SJSA1 (cell line): ENCODE measurements at places on chromosomes 1 and 21. TPM values are rescaled to one million over a fixed set of nuclear protein-coding genes. Genes with fewer than 3 reads are reported as not detected.

DNA sequence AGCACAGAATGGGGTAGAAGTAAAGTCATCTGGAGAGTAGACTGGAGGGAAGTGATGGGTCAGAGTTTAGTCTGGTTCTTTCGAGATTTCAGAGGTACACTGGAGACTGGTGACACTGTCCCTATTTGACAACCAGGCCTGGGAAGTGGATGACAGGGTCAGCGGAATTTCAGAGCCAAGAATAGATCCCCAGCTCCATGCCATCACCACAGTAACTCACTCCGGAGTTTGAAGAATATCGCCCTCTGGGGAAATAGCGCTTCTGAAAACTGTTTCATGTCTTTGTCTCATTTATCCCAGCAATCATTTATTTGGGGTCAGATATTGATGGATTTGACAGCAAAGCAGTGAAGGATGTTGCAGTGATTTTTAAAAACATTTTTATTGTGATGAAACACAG is 7.6 kb upstream of the NFASC start:
- no peaks in the 10 kb centered on the region for H3K36me3 ChIP-seq
- H3K4me3 ChIP-seq = no peak overlapping the region
- H3K27ac ChIP-seq = no peak overlapping the region
- no peak for DNase-seq
- H3K4me1 ChIP-seq = no peaks in the 10 kb centered on the region

DNA sequence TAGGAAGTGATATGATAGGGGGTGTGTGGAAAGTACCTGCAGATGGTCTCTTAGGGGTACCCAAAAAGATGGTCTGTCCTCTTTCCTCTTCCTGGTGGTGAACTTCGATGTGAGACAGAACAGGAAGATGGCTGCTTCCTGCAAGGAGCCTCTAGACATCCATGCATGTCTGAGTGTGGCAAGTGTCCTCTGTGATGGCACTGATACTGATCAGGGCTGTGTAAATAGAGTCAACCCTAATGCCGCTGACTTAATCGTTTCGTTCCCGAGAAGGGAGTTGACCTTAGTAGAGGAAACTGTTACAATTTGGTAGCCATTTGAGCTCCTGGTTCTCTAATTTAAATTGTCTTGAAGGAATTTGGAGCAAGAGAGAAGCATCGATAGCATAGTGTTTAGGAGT is 168.6 kb downstream of the VPS13D start:
- H3K36me3 ChIP-seq = peaks cover 9% of the 10 kb centered on the region; the same call in 1 of the 2 replicates
- no peaks in the 10 kb centered on the region for H3K27me3 ChIP-seq
- H3K4me3 ChIP-seq = no peak overlapping the region
- H3K27ac ChIP-seq = no peak overlapping the region
- no peak for DNase-seq

- peak; percentile 9 for DNase-seq
- no peak overlapping the region for H3K27ac ChIP-seq
- no peaks in the 10 kb centered on the region for H3K36me3 ChIP-seq
- H3K27me3 ChIP-seq = no peaks in the 10 kb centered on the region
- peaks cover 11% of the 10 kb centered on the region for H3K4me1 ChIP-seq
- no peak overlapping the region for H3K4me3 ChIP-seq
Observed at GRCh38 chr1:183480971-183481441, 8.7 kb downstream of the SMG7 start.

DNA sequence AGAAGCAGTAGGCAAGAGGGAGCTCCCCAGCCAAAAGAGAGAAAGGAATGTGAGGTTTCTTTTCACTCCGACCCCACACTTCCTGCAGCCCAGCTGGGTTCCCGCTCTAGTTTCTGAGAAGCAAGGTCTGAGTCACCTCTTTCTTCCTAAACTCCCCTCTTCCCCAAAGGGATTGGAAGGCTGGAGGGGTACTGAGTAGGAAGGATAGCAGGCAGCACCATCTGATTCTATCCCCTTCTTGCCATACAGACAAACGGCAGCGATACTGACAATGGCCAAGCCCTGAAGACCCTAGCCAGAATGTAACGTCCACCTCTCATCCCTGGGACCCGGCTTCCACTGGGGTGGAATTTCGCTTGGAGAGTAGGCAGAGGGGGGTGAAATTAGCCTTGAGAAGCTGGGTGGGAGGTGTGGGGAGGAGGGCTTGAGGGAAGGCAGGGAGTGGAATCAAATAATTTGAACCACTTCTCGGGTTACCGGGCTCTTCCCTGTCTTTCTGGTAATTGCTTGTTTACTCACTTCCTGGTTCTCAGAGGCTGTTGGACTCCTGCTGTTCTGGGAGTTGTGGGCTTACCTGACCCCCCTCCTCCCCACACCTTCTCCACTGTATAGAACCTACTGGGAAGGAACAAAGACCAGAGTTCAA is 13.2 kb downstream of the IER5 start:
- peaks cover 83% of the 10 kb centered on the region for H3K4me1 ChIP-seq
- H3K27me3 ChIP-seq = no peaks in the 10 kb centered on the region
- DNase-seq = peak; percentile 73
- H3K4me3 ChIP-seq = no peak overlapping the region
- H3K27ac ChIP-seq = peak overlapping the region; percentile 75

DNA sequence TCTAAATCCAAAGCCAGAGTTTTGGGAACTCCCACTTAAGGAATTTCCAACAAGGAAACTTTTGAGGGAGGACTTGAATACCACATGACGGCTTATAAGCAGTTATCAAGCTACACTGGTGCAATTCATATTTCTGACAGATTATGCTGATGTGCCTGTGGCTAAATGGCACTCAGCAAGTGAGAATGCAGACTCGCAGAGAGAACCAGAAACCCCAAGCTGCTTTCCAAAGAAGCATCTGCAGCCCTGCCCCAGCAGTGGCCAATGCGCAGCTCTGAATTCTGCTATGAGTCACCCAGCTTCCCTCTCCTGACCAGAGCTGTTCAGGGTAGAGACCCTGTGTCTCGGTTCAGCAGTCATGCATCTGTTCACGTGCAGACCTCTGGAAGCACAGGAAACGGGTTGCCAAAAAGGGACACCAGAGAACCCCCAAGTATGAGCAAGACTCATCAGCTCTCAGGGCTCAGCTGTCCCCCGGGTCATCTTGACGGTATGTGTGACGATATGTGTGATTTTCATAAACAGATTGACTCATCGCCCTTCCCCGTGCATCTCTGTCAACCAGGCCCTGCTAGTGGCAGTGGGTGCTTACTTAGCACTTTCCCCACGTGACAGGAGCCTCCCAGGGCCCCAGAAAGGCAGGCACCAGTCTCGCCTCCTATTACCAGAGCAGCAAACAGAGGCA is 76.3 kb downstream of the ITPKB start:
- no peaks in the 10 kb centered on the region for H3K27me3 ChIP-seq
- no peak overlapping the region for H3K4me3 ChIP-seq
- peak overlapping the region; percentile 89 for H3K27ac ChIP-seq
- no peaks in the 10 kb centered on the region for H3K36me3 ChIP-seq

GRCh38 chr21:19553919-19554615 is 1150.5 kb upstream of the TMPRSS15 start:
- H3K4me3 ChIP-seq = no peak overlapping the region
- DNase-seq = no peak
- H3K36me3 ChIP-seq = no peaks in the 10 kb centered on the region
- H3K27ac ChIP-seq = no peak overlapping the region

DNA sequence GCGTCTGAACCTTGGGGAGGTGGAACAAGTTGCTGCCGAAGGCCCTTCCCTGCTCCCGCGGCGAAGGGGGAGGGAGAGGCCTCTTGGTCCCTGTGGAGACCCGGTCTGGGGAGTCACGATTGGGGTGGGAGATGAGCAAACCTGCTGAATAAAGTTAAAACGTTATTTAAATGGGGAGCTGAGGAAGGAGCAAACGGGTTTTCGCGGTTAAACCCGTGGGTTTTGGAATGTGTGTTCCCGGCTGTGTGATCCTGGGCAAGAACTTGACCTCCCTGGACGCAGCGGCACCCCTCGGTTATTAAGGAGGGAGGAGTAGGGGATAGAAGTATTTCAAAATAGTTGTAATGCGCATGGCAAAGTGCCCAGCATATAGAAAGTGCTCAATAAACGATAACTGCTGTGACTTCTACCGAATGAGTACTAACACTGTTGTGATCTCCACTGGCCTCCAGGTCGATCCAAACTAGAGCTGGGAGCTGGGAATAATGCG is 3.4 kb downstream of the FAM110D start:
- no peak for DNase-seq
- no peak overlapping the region for H3K27ac ChIP-seq
- peak overlapping the region; percentile 35 for H3K4me3 ChIP-seq
- no peaks in the 10 kb centered on the region for H3K36me3 ChIP-seq
- peaks cover 30% of the 10 kb centered on the region for H3K4me1 ChIP-seq

GRCh38 chr1:63784489-63785390 is 10.9 kb downstream of the ROR1 start:
- H3K4me3 ChIP-seq = no peak overlapping the region
- no peak overlapping the region for H3K27ac ChIP-seq
- no peak for DNase-seq
- no peaks in the 10 kb centered on the region for H3K36me3 ChIP-seq

DNA sequence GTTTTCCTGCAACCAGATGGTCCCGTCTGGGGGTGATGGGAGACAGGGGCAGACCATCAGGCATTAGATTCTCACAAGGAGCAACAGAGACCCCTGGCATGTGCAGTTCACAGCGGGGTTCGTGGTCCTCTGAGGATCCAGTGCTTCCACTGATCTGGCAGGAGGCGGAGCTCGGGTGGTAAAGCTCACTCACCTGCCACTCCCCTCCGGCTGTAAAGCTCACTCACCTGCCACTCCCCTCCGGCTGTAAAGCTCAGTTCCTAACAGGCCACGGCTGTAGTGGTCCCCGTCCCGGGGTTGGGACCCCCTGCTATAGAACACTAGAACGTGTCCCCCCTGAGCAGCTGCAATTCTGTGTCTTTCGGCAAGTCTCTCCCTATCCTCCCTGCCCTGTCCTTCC is 4.6 kb downstream of the KRTAP10-12 start:
- peaks cover 42% of the 10 kb centered on the region for H3K27me3 ChIP-seq
- H3K27ac ChIP-seq = no peak overlapping the region
- no peaks in the 10 kb centered on the region for H3K4me1 ChIP-seq
- H3K36me3 ChIP-seq = no peaks in the 10 kb centered on the region

DNA sequence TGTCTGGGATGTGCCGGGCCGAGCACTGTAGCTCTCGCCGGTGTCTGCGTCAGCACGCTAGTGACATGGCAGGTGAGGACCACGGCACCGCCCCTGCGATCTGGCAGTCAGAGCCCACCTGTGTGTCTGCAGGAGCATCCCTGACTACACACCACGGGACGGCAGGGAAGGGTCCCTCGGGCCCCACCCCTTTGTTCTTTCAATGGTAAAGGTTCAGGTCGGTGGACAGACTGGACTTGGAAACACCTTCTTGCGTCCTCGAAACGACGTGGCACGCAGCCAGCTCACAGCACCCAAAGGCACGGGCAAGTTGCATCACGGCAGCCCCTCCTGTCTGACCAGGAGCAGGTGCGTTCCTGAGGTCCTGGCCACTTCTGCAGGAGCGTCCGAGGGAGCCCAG is 3.7 kb upstream of the SAMD11 start:
- peaks cover 38% of the 10 kb centered on the region for H3K4me1 ChIP-seq
- DNase-seq = no peak
- H3K4me3 ChIP-seq = no peak overlapping the region
- H3K27ac ChIP-seq = no peak overlapping the region
- peaks cover 34% of the 10 kb centered on the region for H3K36me3 ChIP-seq

DNA sequence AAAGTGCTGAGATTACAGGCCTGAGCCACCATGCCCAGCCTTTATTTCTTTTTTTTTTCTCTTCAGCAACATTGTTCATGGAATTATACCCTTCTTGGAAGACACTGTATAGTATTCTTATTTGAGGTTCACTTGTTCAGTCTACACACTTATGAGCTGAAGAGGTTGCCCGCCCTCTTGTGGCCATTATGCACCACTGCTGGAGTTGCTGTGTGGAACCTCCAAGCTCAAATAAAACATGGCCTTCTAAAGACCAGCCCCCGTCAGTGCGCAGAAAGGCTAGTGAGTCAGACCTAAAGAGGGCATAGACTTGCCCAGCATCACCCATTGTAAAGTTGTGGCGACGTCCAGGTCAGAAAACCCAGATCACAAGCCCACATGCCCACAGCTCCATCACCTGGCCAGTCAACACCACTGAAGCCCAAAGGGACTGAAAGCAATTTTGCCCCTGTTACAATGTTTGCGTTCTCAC is 20.4 kb downstream of the LURAP1 start:
- no peaks in the 10 kb centered on the region for H3K36me3 ChIP-seq
- no peak overlapping the region for H3K4me3 ChIP-seq
- no peaks in the 10 kb centered on the region for H3K27me3 ChIP-seq
- DNase-seq = peak; percentile 73
- 0 out of 2 replicates have a peak, but pooled peaks cover 5% of the 10 kb centered on the region for H3K4me1 ChIP-seq

GRCh38 chr21:24220446-24220845 is 1386.8 kb downstream of the MRPL39 start:
- no peaks in the 10 kb centered on the region for H3K27me3 ChIP-seq
- no peak overlapping the region for H3K27ac ChIP-seq
- no peak for DNase-seq
- no peaks in the 10 kb centered on the region for H3K36me3 ChIP-seq

GRCh38 chr1:36175137-36176095 is 19.5 kb downstream of the MAP7D1 start:
- peaks cover 9% of the 10 kb centered on the region for H3K4me1 ChIP-seq
- no peak overlapping the region for H3K4me3 ChIP-seq
- no peaks in the 10 kb centered on the region for H3K27me3 ChIP-seq
- peaks cover 96% of the 10 kb centered on the region for H3K36me3 ChIP-seq

- H3K27ac ChIP-seq = no peak overlapping the region
- H3K27me3 ChIP-seq = no peaks in the 10 kb centered on the region
- DNase-seq = no peak
- no peaks in the 10 kb centered on the region for H3K36me3 ChIP-seq
- H3K4me1 ChIP-seq = no peaks in the 10 kb centered on the region
- H3K4me3 ChIP-seq = no peak overlapping the region
Observed at GRCh38 chr1:204426971-204427701, 15.5 kb upstream of the PPP1R15B start.

- no peak overlapping the region for H3K27ac ChIP-seq
- no peaks in the 10 kb centered on the region for H3K36me3 ChIP-seq
- H3K4me3 ChIP-seq = no peak overlapping the region
- no peaks in the 10 kb centered on the region for H3K4me1 ChIP-seq
- no peak for DNase-seq
- H3K27me3 ChIP-seq = no peaks in the 10 kb centered on the region
Observed at GRCh38 chr1:228342627-228343190, 63.9 kb downstream of the TRIM11 start.

CATSPER4 gene
- total RNA-seq = not detected in 2 replicates

FLG gene
- 0.05 and 0.06 TPM in 2 replicates for total RNA-seq

FNDC5 gene
- total RNA-seq = 0.47 and 0.84 TPM in 2 replicates

GADD45A gene
- 63.1 and 125 TPM in 2 replicates for total RNA-seq

MTOR gene
- 40.4 and 51.2 TPM in 2 replicates for total RNA-seq
